ENCODE measurements at places on chromosomes 12 and 14.

DNA sequence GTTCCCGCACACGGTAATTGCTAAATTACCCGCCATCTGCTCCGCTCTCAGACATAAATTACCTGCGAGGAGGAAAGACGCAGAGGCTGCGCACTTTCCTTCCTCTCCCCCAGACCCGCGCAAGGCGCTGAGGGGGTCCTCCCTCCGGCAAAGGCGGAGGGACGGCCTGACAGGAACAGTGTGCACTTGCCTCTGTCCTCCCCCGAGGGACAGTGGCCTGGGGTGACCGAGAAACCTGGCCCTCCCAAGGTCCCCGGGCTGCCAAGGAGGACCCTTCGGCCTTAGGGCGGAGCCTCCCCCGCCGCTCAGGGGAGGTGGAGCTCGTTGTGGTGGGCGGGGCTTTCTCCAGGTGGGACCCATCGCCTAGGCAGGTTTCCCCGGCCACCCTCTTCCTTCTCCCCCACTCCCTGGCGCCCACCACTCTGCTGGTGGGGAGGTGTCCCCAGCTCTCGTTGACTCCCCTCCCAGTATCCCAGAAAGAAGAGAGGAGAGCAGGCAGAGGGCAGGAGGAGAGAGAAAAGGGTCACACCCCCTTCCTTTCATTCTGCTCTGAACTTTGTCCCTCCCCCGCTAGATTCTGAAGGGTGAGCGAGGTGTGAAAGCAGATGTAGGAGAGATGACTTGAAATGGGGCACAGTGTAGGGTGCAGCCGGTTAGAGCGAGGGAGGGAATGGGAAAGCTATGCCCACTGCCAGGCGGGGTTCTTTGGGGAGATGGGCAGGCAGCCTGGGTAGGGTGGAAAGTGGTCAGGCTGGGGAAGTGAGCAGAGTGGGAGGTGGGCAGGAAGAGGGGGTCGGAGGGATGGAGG, 11.4 kb upstream of the CALCOCO1 start:
- no peak for DNase-seq

DNA sequence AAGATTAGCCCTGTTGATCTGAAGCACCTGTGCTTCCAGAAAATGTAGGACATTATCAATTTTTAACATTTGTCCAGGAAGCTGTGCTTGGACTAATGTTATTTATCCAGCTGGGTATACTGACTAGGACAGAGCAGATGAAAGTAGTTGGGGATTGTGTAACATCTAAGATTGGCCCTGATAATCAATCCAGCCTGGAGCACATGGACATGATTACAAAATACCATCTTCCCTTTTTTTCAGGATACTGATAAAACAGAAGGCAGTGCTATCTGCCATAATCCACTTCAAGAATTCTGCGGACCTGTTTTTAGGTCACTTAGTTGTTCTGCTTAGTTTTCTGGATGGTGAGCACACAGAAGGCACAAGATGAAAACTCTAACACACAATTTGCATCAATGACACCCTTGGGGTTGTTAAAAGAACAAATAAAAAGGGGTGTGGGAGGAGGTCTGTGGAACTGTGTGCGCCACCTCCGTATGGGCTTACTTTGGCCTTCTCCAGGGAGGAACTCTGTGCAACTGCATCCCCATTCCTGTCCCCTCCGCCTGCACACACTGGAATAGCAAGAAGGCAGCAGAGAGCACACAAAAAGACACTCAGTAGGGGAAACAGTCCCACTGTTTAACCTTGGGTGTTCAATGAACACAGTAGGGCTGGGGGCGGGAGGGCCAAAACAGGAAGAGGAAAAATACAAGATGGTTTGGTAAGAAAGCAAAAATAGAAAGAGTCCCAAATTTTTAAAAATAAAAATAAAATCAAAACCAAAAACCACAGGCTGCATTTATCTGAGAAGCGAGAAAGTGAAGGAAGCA, 31.1 kb upstream of the DUSP6 start:
- DNase-seq: no peak

DNA sequence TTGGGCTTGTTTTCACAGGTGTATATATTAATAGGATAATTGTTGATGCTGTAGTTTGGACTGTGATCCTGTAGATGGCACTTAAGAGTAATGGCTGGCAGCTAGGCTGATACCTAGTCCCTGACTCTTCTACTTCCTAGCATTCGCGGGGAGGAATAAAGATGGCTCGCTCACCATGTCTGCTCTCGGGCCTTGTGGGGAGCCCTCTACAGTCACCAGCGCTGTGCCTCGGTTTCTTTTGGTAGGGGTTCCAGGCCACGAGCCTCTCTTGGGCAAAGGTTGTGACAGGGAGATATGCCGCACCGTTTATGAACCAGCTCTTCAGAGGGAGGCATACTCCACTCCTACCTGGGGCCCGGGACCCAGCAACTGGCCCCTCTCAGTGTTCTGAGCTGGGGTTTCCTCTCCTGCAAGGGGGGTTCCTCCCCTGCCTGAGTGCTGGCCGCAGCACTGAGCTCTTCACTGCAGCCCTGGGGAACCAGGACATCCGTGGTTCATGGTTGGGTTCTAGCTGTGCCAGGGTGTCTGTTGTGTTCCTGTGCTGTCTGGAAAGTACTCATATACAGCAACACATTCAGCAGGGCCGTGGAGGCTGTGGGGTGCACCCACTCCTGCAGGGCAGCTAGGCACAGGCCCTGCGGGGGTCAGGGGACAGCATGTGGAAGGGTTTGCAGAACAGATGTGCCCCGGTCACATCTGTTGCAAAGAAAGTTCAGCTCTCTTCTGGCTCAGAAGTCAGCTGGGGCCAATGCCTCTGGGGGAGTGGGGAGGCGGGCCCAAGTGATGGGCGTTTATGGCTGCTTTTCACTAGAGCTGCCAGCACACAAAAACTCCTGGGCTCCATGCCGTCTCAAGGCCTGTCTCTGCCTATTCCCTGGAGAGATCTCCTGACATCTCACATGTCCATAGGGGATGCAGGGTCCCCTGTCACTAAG, 147.9 kb downstream of the PPFIA2 start:
- no peak for DNase-seq

DNA sequence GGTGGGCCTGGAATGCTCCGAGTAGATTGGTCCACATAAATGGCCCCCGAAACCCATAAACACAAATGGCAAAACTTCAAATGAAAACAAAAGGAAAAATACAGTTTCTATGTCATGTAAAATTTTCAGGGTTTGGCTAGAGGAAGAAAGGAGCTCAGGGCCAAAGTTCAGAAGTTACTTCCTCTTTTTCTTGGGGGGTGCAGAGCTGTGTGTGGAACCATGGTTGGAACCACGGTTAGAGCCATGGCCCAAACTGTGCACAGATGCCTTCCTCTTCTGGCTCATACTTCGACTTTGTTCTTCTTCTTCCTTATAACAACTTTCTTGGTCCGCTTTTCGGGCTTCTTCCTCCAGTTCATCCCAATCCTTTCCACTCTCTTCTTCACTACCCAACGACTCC, 51.7 kb downstream of the MGST1 start:
- no peak for DNase-seq

GRCh38 chr12:118193477-118193876, 57.6 kb downstream of the PEBP1 start:
- DNase-seq: no peak

DNA sequence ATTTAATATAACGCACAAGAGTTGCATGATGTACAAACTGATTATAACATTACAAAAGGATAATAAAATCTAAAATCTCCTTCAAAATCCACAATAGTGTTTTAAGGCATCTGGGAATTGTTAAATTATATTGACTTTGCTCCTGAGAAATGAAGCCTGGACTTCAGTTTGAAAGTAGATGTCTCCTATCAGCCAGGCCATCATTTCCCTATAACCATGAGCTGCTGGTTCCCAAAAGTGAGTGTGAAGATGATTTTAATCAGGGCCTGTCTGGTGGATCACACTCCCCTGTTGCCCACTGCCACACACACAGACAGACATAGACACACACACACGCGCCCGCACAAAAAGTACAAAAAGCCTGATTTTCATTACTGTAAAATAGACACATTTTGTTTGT, 480.7 kb downstream of the RPS29 start:
- no peak for DNase-seq

DNA sequence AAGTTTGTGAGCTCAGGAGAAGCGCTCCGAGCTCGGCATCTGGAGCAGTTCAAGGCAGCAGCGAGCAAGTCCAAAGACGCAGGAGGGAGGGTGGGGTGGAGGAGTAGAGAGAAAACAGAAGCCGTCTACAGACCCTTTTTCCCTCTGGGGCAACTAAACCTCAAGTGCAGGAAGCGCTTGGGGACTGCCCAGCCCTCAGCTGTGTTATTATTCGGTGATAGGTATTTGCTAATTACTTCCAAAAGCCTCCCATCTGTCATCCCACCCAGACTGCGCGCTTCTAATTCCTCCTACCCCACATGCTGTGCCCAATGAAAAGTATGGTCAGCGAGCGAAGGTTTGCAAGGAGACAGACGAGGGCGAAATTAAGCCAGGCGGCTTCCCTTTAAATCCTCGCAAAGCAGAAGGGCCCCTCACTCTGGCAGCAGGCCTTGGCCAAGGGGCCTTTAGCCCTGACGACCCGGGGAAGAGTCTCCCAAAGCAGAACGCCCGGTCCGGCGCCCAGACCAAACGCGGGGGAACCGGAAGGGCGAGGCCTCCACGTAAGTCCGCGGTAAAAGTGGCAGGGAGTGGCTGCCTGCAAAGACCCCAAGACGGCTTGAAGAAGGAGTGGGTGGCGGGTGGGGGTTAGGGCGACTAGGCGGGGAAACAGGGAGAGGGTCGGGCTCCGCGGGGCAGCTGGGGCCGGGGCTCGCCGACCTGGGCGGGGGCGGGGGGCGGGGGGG, 507 bp upstream of the CD9 start:
- no peak for DNase-seq
